ENCODE measurements at places on chromosomes 7 and 10.

- no peak for DNase-seq
Measured at GRCh38 chr10:11007476-11008020, 10.1 kb upstream of the CELF2 start.

GRCh38 chr7:30829471-30829870 is 58.3 kb downstream of the MINDY4 start:
- DNase-seq, result no peak

DNA sequence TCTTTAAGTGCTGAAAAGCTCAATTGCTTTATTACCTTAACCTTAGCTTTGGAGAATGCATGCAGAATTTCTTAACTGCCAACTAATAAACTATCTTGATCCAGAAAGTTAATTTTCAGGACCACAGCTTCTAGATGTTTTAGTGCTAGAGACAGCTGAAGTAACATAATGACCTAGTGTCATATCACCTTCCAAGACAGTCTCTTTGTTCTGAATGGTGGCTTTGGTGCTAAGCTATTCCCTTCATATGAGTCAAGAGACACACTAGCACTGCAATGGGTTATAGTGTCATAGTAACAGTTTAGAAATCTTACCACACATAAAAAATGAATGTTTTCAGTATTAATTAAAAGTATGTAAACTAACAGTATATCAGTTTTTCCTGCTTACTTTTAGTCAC is 115.4 kb upstream of the LRRN3 start:
- no peak for DNase-seq

DNA sequence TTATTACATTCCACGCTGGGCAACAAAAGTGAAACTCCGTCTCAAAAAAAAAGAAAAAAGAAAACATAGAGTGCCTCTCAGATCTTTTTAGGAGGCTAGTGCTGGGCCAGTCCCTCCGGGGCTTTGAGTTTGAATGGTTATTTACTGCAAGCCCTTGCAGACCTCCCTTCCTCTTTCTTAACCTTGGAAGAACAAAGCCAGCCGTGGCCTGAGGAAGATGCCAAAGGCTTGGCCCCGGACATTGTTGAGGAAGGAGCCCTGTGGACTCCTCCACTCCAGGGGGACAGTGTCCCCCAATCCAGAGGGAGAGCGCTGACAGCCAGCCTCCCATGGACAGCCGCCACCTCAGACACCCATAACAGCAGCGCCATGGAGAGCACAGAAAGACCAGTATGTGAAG is 5.0 kb downstream of the TSPAN33 start:
- DNase-seq, result no peak

DNA sequence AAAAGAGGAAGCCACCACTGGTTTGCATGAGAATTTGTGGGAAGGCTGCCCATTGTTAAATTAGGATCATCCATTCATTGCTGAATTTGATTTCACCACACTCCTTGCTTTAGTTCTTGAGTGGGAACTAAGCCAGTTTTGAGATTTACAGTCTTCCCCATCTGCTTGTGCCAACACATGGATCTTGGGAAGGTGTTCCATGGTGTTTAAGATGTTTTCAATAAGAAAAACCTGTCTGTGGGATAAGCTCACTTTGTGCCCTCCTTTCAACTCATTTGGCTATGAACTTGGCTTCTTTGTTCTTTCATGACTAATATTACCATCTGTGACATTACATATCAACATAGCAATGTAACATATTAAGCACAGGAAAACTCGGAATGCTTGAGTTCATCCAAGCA is 73.2 kb downstream of the INHBA start:
- no peak for DNase-seq

GRCh38 chr10:5385224-5385623 is 19.4 kb downstream of the TUBAL3 start:
- no peak for DNase-seq

DNA sequence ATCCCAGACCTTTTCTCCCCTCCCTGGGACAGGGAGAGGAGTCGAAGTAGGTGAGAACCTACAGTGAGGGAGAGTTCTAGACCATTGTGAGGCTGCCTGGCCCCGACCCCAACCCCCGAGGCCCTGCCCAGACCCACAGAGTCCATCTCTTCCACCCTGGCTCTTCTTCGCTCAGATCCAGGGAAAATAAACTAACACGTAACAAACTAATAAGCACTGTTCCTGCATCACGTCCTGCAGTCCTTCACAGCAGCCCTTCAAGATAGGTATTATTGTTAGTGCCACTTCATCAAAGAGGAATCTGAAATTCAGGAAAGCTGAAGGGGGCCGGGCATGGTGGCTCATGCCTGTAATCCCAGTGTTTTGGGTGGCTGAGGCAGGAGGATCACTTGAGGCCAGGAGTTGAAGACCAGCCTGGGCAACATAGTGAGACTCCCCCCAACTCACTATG is at the start of gene SPACDR:
SPACDR (minus strand) TSS at position 51 of the 451 bp plus-strand sequence. CDS start 235 bp downstream, outside the sequence.
- DNase-seq, result no peak

DNA sequence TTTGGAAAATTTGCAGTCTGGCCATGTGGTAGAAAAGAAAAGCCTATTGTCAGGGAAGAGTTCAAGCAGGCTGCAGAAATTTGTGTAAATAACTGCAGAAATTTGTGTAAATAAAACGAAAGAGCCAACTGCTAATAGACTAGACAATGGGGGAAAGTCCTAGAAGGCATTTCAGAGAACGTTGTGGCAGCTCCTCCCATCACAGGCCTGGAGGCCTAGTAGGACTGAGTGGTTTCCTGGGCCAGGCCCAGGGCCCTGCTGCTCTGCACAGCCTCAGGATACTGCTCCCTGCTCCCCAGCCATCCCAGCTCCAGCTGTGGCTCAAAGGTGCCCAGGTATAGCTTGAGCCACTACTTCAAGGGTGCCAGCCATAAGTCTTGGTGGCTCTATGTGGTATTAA is 50.9 kb downstream of the RSBN1L start:
- no peak for DNase-seq

- DNase-seq, result no peak
Measured at GRCh38 chr7:55509322-55509721, 63.0 kb downstream of the VOPP1 start.

- DNase-seq, result no peak
Measured at GRCh38 chr7:4951903-4952636, 6.9 kb downstream of the MMD2 start.

- DNase-seq, result no peak
Measured at GRCh38 chr7:142697270-142697669, 52.0 kb upstream of the PRSS1 start.

GRCh38 chr7:34011696-34012095 is 106.4 kb downstream of the BMPER start:
- no peak for DNase-seq

GRCh38 chr7:103119791-103120291 is 29.1 kb downstream of the NAPEPLD start:
- peak; percentile 16 for DNase-seq

- DNase-seq, result no peak
Measured at GRCh38 chr7:130476297-130477150, 15.4 kb upstream of the MEST start.

DNA sequence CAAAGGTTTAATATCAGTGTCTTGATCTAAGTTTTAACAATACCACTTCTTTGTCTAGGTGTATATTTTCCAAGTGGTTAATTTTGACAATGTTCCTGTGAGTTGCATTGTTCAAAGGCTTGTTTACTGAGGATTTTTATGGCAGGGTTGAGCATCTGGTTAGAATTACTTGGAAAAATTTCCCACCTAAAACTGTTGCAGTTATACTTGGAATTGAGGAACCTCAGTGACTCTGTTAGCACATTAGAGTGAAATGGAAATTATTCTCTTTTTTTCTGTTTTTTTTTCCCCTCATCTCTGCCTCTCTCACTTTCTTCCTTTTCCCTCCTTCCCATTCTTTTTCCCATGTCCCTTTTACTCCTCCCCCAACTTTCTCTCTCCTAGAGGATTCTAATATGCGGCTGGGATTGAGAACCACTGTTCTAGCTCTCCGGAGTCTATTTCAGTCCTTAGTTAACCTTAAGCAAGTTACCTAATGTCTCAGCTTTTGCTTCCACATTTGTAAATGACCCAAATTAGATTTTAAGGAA is 107.0 kb downstream of the PODXL start:
- DNase-seq, result no peak

DNA sequence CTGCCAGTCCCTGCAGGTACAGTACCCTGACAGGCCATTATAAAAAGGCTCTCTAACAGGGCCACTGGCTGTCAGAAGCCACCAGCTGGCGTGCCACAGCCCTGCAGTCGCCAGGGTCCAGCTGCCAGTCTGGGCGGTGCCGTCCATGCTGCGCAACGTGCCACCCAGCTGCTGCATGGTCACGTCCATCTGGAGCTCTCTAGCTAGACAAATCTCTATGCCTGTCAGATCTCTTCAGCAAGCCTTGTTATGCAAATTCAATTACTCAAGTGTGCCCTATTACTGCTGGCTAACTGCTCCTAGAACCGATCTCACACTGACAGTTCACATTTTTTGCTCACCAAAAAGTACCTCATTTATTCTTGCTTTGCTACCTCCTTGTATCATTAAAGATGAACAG is 75.9 kb downstream of the HIBADH start:
- DNase-seq, result peak; percentile 77

DNA sequence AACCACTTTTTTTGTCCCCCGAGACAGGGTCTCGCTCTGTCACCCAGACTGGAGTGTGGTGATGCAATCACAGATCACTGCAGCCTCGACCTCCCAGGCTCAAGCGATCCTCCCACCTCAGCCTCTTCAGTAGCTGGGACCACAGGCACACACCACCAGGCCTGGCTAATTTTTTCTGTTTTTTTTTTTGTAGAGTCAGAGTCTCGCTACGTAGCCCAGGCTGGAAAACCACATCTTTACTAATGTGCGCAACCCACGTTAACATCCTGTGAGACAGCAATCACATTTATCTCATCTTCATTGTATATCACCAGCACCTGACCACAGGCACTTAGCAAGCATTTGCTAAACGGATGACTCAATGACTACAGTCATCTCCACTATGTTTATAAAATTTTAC is 77.8 kb upstream of the ATP6V0A4 start:
- DNase-seq, result no peak

- DNase-seq, result no peak
Measured at GRCh38 chr7:119254742-119255141, 1018.2 kb upstream of the KCND2 start.

All from retina (tissue), 1 donor.